ENCODE measurements at places on chromosomes 5 and 9. TPM values are rescaled to one million over a fixed set of nuclear protein-coding genes. Genes with fewer than 3 reads are reported as not detected.
A peak's percentile ranks its signal among the peaks of the same experiment; 100 is the strongest.

GRCh38 chr5:39714036-39714698 lies 289.4 kb upstream of the DAB2 start:
- H3K4me3 ChIP-seq, result no peak overlapping the region
- no peaks in the 10 kb centered on the region for H3K27me3 ChIP-seq
- H3K27ac ChIP-seq, result no peak overlapping the region
- H3K4me1 ChIP-seq, result no peaks in the 10 kb centered on the region
- no peaks in the 10 kb centered on the region for H3K36me3 ChIP-seq

DNA sequence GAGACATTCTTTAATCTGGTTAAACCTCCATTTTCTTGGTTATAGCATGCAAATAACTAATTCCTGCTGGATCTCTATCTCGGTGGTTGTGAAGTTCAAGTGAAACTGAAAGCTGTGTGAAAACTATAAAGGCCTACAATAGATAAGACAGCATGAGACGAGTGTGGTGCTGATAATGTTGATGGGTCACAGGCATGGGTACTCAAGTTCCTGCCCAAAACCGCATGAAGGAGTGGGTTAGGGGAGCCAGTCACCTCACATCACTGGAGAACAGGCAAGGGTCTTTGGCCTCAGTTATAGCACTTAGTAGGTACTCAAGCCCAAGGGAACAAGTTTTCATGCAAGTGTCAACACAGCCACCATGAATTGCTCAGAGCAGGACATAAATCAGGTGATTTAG lies 16.7 kb downstream of the HMHB1 start:
- H3K36me3 ChIP-seq, result no peaks in the 10 kb centered on the region
- DNase-seq, result no peak
- no peaks in the 10 kb centered on the region for H3K27me3 ChIP-seq
- no peak overlapping the region for H3K27ac ChIP-seq
- no peak overlapping the region for H3K4me3 ChIP-seq

GRCh38 chr9:136244122-136244968 lies 1.3 kb downstream of the QSOX2 start:
- H3K36me3 ChIP-seq, result no peaks in the 10 kb centered on the region
- H3K27me3 ChIP-seq, result no peaks in the 10 kb centered on the region
- peak overlapping the region; percentile 92 for H3K4me3 ChIP-seq

DNA sequence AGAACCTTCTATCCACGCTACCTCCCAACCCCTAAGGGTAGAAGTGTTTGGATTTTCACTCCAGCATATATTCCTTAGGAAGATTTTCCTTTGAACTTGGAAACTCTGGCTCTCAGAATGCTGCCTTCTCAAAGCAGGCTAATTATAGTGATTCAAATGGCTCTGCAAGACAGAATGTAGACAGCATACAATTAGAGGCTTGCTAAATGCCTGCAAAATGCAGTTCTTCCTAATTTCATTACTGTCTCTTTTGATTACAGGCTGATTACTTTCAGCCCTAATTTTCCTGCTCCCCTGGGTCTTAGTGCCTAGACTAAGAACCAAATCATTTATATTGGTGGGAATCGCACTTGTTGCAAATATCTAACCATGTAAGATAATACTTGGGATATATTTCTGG lies 50.8 kb downstream of the ANKDD1B start:
- no peaks in the 10 kb centered on the region for H3K36me3 ChIP-seq
- no peaks in the 10 kb centered on the region for H3K27me3 ChIP-seq
- H3K27ac ChIP-seq, result no peak overlapping the region
- no peaks in the 10 kb centered on the region for H3K4me1 ChIP-seq
- H3K4me3 ChIP-seq, result no peak overlapping the region

KLF4 gene
- 4.9 TPM for total RNA-seq

DNA sequence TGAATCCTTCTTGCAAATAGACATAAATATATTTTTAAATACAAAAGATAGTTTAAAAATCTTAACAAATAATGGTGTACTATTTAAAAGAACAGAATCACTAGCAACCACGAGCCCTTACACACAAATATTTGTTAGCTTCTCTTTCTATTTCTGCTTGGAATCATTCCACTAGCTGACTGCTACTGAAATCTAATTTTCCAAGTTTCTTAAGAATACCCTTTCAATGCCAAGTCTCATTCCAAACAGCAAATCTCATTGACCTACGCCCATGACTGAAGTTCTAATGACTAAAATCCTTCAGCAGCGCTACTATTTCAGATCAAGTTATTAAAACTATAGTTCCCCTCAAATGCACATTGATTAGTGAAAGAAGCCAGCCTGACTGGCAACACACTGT lies 13.2 kb upstream of the PPP1R2B start:
- no peak for DNase-seq
- H3K4me3 ChIP-seq, result no peak overlapping the region
- H3K4me1 ChIP-seq, result no peaks in the 10 kb centered on the region
- H3K27me3 ChIP-seq, result no peaks in the 10 kb centered on the region

- no peaks in the 10 kb centered on the region for H3K36me3 ChIP-seq
- no peak for DNase-seq
- H3K4me3 ChIP-seq, result no peak overlapping the region
- H3K4me1 ChIP-seq, result peaks cover 35% of the 10 kb centered on the region
- no peaks in the 10 kb centered on the region for H3K27me3 ChIP-seq
Measured at GRCh38 chr5:74519161-74519571, 121.4 kb downstream of the ENC1 start.

DNA sequence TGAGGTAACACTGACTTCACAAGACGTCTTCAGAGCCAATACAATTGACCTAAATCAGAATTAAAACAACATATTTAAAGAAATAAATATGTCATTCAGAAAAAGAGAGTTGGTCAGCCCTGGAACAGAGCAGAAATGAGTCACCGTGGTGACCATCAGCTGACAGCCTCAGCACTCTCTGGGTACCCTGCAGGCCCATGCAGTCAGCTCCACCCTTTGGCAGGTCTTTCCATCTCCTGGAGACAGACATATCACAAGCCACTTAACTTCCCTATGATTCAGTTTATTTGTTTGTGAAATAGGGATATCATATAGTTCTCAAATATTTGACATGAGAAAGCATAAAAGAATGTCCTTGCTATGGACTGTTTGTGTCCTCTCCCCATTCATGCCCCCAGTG lies 151.6 kb upstream of the MEF2C start:
- no peaks in the 10 kb centered on the region for H3K4me1 ChIP-seq
- H3K27me3 ChIP-seq, result no peaks in the 10 kb centered on the region
- no peak overlapping the region for H3K27ac ChIP-seq
- no peak overlapping the region for H3K4me3 ChIP-seq
- H3K36me3 ChIP-seq, result no peaks in the 10 kb centered on the region
- no peak for DNase-seq

- H3K36me3 ChIP-seq, result no peaks in the 10 kb centered on the region
- H3K27ac ChIP-seq, result peak overlapping the region; percentile 58
- no peak for DNase-seq
- no peaks in the 10 kb centered on the region for H3K27me3 ChIP-seq
- H3K4me3 ChIP-seq, result no peak overlapping the region
Measured at GRCh38 chr5:170758481-170758880, 25.0 kb upstream of the GABRP start.

GRCh38 chr5:58330781-58331180 lies 129.1 kb downstream of the PLK2 start:
- H3K36me3 ChIP-seq, result no peaks in the 10 kb centered on the region
- no peak overlapping the region for H3K4me3 ChIP-seq
- H3K27me3 ChIP-seq, result no peaks in the 10 kb centered on the region
- H3K4me1 ChIP-seq, result no peaks in the 10 kb centered on the region
- no peak overlapping the region for H3K27ac ChIP-seq
- no peak for DNase-seq

LCN9 gene
- not detected for total RNA-seq

DNA sequence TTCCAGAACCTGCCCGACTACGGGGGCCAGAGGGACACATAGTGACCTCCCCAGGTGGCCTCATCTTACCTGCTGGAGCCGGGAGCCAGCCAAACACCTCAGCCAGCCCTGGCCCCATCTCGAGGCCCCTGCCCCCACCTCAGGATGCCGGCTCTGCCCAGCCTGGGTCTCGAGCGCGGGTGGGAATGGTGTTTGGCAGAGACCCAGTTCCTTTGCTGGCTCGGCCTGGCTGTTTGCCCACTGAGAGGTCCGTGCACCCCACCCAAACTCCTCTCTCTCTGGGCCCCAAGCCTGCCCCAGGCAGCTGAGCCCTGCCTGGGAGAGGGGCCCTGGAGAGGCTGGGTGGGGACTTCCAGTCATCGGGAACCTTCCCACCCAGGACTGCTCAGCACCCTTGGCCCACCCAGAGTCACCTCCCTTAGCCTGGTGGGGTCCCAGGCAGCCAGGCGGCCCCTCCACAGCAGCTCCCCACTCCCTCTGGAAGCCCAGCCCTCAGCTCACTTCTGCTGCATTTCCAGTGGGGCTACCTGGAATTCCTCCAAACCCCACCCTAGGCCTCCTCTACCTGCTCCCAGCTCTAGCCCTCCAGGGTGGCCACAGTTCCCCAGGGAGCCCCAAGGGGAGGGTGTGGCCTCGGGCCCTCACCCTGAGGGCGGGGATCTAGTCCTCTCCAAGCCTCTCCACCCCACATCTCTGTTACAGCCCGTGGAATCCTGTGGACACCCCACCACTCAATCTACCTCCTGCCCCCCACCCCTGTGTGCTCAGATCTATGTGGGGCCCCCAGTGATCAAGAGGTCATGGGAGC lies 42.4 kb upstream of the UBAC1 start:
- no peak overlapping the region for H3K27ac ChIP-seq
- H3K27me3 ChIP-seq, result no peaks in the 10 kb centered on the region
- DNase-seq, result no peak
- no peaks in the 10 kb centered on the region for H3K36me3 ChIP-seq
- no peak overlapping the region for H3K4me3 ChIP-seq
- H3K4me1 ChIP-seq, result peaks cover 6% of the 10 kb centered on the region

LHX2 gene
- 2.6 TPM for total RNA-seq

GRCh38 chr5:96871027-96871399 lies 5.3 kb upstream of the ERAP2 start:
- H3K4me3 ChIP-seq, result no peak overlapping the region
- DNase-seq, result no peak
- H3K27ac ChIP-seq, result no peak overlapping the region

- peak; percentile 53 for DNase-seq
- no peaks in the 10 kb centered on the region for H3K36me3 ChIP-seq
- peaks cover 46% of the 10 kb centered on the region for H3K4me1 ChIP-seq
- H3K27ac ChIP-seq, result peak within 1 kb of the TSS; percentile 98
Measured at GRCh38 chr9:112380102-112380824, at the start of gene HSDL2. HSDL2 (plus strand) TSS chr9:112380108; CDS start chr9:112380164, 56 bp downstream.

ASPN gene
- total RNA-seq, result not detected

- no peak overlapping the region for H3K4me3 ChIP-seq
- no peak for DNase-seq
- peaks cover 1% of the 10 kb centered on the region for H3K36me3 ChIP-seq
- no peaks in the 10 kb centered on the region for H3K27me3 ChIP-seq
Measured at GRCh38 chr9:35734096-35734495, 1.6 kb downstream of the CREB3 start.

SPINK13 gene
- not detected for total RNA-seq

- H3K36me3 ChIP-seq, result no peaks in the 10 kb centered on the region
- H3K27ac ChIP-seq, result no peak overlapping the region
- H3K4me3 ChIP-seq, result no peak overlapping the region
- no peak for DNase-seq
- no peaks in the 10 kb centered on the region for H3K4me1 ChIP-seq
Measured at GRCh38 chr5:78915170-78915569, 69.9 kb downstream of the ARSB start.

GRCh38 chr5:98309785-98310598 lies 463.5 kb upstream of the RGMB start:
- H3K4me3 ChIP-seq, result no peak overlapping the region
- no peaks in the 10 kb centered on the region for H3K36me3 ChIP-seq
- H3K4me1 ChIP-seq, result no peaks in the 10 kb centered on the region
- no peak overlapping the region for H3K27ac ChIP-seq
- no peaks in the 10 kb centered on the region for H3K27me3 ChIP-seq

SLCO6A1 gene
- total RNA-seq, result not detected

- no peaks in the 10 kb centered on the region for H3K27me3 ChIP-seq
- H3K4me1 ChIP-seq, result 0 out of 2 replicates have a peak, but pooled peaks cover 5% of the 10 kb centered on the region
- no peak for DNase-seq
- H3K27ac ChIP-seq, result no peak overlapping the region
Measured at GRCh38 chr9:87770616-87771315, 44.8 kb downstream of the CTSL start.

DNA sequence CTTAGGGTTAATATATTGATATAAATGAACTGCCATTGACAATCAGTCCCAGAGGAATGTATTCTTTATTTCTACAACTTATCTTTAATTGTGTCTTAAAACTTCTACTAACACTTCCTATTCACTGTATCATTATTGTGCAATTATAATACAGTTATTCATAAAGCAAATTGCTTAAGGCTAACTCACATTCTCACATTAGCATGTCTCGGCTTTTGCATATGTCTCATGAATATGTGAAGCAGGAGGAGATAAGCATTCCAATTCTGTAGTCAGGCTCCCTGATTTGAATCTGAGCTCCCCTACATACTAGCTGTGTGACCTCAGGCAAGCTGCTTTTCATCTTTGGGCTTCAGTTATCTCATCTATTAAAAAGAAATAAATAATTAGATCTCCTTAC lies 45.4 kb downstream of the PLGRKT start:
- H3K4me3 ChIP-seq, result no peak overlapping the region
- no peaks in the 10 kb centered on the region for H3K36me3 ChIP-seq
- H3K27me3 ChIP-seq, result no peaks in the 10 kb centered on the region
- DNase-seq, result no peak
- H3K4me1 ChIP-seq, result no peaks in the 10 kb centered on the region

GRCh38 chr5:171705036-171705435 lies 80.6 kb upstream of the SMIM23 start:
- H3K4me1 ChIP-seq, result no peaks in the 10 kb centered on the region
- no peak overlapping the region for H3K27ac ChIP-seq
- no peaks in the 10 kb centered on the region for H3K36me3 ChIP-seq
- H3K4me3 ChIP-seq, result no peak overlapping the region
- no peak for DNase-seq

- H3K4me3 ChIP-seq, result no peak overlapping the region
- H3K4me1 ChIP-seq, result 0 out of 2 replicates have a peak, but pooled peaks cover 6% of the 10 kb centered on the region
- H3K27me3 ChIP-seq, result no peaks in the 10 kb centered on the region
- no peak overlapping the region for H3K27ac ChIP-seq
- DNase-seq, result no peak
- H3K36me3 ChIP-seq, result no peaks in the 10 kb centered on the region
Measured at GRCh38 chr5:90488791-90489190, 14.1 kb downstream of the POLR3G start.

- H3K4me1 ChIP-seq, result no peaks in the 10 kb centered on the region
- DNase-seq, result no peak
- H3K27me3 ChIP-seq, result no peaks in the 10 kb centered on the region
- H3K4me3 ChIP-seq, result no peak overlapping the region
- H3K36me3 ChIP-seq, result no peaks in the 10 kb centered on the region
Measured at GRCh38 chr9:69809304-69809863, 11.2 kb upstream of the CFAP95 start.

DNA sequence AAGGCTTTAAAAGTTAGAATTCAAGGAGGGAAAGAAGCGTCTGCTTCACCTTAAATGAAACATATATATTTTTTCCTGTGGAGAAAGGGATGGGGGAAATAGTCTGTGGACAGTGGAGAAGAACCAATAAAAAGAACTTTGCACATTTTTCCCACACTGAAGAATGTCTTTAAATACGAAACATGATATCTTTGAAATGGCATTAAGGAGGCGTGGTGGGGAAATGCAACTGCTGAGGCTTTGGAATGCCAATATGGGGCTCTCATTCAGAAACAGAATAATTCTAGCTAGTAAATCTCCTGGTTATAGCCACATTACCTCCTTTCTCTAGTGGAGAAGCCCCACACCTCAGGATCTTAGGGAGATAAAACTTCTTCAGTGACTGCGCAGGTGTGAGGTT lies 46.8 kb downstream of the TNC start:
- no peak overlapping the region for H3K4me3 ChIP-seq
- H3K27me3 ChIP-seq, result no peaks in the 10 kb centered on the region
- H3K27ac ChIP-seq, result no peak overlapping the region
- no peaks in the 10 kb centered on the region for H3K36me3 ChIP-seq

URM1 gene
- total RNA-seq, result 55.9 TPM

TNFSF15 gene
- total RNA-seq, result 0.66 TPM

All from Caco-2 (cell line).